NCI-H82 (cell line): ENCODE measurements at places on chromosomes 16 and 17.

- no peak for DNase-seq
Observed at GRCh38 chr16:11737713-11738112, 4.9 kb downstream of the TXNDC11 start.

DNA sequence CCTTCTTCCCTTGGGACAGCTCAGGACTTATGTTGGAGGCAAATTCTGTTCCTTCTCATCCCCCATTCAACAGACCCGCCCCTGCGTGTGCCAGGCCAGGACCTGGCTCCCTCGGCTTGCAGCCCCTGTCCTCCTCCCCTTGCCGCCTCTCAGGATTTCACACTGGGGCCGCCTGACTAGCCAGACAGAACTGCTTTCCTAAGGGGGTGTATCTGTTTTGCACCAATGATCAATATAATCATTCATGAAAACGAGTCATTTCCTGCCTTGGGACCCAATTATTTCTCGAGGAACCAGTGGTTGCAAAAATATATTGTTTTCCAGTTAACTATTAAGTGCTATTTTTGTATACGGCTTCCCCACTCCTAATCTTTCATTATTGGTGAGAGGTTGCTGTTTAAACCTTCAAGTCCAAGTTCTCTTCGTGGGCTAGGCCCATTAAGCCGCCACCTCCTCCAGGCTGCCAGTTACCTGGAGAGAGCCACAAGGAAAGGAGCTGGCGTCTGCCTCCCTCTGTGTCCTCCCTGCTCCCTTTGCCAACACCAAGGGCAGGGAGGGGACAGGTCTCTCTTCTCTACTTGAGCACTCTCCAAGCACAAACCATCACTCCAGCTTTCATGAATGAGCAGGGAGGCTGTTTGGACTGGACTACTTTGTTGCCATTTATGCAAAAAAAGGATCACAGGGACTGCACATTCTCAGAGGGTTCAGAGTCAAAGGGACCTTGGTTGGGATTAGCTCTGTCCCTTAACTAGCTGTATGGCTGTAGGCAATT is 8.9 kb downstream of the DCAKD start:
- DNase-seq, result peak; percentile 66

DNA sequence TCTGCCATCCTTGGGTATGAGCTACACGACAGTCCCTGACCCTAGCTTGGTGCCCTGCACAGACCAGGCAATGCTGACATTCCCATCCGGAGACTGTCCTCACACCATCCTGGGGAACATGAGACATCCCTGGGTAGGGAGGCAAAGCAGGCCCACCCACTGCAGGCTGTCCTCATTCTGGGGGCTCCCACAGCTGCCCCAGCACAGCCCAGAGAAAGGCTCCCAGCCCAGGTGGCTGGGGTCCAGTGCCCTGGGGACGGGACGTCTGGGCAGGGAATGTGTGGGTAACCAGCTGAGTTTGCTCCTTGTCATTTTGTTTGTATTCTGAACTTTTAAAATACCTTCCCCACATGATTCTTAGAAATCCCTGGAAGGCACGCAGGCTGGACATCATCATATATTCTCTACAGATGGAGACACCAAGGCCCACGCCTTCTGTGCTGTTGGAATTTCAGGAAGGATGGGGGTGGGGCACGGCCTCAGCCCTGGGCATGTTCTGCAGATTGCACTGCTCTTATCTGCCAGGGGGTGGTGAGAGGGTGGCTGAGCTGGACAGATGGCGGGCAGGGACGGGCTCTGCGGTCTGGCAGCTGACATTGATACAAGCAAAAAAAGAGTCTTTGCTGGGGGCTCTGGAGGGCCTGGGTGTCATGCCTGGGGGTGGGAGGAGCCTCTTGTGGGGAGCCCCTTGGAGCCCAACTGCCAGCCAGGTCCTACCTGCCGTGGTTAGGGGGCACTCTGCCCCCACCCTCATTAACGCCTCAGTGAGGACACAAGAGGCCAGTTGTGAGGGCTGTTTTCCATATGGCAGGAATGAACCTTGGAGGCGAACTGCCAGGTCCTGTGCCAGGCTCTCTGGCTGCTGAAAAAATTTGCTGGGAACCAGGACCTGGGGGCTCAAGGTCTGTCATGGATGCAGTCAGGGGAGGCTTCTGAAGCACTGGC is 28.4 kb downstream of the LRRC75A start:
- peak; percentile 75 for DNase-seq

GRCh38 chr17:67525239-67526135 is 148.4 kb downstream of the PITPNC1 start:
- DNase-seq, result no peak

GRCh38 chr17:81867991-81868673 is 3.0 kb downstream of the ARHGDIA start:
- DNase-seq, result peak; percentile 52

GRCh38 chr16:71413341-71413740 is 28.5 kb downstream of the TLE7 start:
- no peak for DNase-seq
